ENCODE measurements at places on chromosomes 12 and 14.
A peak's percentile ranks its signal among the peaks of the same experiment; 100 is the strongest.

DNA sequence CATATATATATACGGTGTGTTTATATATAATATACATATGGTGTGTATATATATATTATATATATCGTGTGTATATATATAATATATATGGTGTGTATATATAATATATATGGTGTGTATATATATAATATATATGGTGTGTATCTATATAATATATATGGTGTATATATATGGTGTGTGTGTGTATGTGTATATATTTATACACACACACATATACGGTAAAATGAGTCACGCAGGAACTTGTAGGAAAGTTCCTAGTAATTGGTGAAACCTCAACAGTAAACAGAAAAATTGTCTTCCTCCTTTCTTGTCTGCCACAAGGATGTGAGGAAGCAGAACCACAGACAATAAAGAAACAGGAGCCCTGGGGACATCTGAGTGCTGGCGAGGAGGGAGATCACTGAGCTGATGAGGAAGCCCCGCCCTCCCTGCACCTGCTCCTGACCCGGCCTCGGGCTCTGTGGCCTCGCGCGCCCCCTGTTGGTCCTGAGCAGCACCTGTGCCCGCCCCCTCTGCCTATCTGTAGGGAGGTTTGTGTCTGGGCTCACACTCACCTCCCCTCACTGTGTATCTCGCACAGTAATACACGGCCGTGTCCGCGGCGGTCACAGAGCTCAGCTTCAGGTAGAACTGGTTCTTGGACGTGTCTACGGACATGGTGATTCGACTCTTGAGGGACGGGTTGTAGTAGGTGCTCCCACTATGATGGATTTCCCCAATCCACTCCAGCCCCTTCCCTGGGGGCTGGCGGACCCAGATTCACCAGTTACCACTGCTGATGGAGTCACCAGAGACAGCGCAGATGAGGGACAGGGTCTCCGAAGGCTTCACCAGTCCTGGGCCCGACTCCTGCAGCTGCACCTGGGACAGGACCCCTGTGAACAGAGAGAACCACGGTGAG, 1079.4 kb downstream of the TMEM121 start:
- no peak for DNase-seq

- no peak for DNase-seq
Measured at GRCh38 chr14:77582511-77582910, 33.9 kb downstream of the SPTLC2 start.

- DNase-seq, result peak; percentile 54
Measured at GRCh38 chr14:102314242-102315011, 5.1 kb upstream of the ZNF839 start.

- no peak for DNase-seq
Measured at GRCh38 chr14:45364565-45365156, 111.7 kb upstream of the MIS18BP1 start.

GRCh38 chr12:27107986-27108385, 25.6 kb upstream of the C12orf71 start:
- no peak for DNase-seq

DNA sequence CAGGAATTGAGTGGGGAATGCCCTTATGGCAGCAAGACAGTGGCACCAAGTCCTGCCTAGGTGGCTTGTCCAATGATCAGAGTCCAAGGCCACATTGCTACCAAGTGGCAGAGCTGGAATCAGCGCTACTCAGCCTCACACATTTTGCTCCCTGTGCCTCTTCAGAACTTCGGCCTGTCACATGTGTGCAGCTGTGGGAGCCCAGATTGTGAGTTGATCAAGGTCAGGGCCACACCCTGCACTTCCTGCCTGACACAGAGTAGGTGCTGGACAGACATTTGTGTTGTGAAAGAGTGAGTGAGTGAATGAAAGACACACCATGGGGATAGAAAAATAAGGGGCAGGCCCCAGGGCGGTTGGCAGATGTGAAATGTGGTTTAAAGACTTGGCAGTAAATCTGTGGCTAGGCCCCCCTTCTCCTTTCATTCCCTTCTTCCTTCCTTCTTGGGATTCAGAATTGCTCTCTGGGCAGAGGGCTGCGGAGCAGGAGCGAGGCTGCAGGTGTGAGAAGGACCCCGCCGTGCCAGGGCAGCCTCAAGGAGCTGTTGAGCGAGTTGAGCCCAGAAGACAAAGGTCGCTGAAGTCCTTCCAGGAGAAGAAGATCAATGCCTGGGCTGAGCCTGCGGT, 83.5 kb downstream of the SLC25A47 start:
- DNase-seq, result no peak

DNA sequence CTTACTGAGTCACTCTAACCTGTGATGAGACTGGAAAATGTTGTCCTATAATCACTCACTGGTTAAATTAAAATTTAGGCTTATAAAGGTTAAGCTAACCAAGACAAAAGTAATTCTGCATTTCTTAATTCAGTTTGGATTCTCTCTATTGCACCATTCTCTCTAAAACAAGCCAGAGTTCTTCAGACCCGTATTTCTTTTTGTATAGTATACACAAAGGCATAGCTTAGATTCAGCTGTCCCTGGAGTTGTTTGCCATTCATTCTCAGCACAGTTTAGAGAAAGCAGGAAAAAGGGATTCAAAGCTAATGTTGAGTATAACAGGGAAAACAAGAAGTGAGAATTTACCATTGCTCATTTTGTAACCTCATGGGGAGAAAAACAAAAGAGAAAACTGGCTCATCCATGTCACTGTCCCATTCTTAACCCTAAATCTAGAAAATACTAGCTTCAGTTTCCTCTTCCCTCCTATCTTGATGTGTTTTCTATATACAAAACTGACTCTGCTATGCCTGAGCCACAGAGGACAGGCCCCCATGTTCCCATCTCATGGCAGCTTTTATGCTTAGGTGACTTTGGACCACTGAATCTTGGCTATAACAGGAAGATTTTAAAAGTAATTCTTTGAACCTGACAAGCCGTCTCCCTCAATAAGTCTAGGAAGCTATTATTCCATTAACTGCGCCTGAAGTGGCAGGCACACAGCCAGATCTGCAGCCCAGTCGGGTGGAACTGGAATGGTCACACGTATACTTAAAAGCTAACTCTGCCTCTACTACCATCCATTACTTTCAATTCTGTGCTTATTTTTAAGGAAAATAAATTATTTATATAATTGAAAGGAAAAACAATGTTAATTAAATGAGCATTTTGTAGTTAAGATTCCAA, 7.0 kb downstream of the AREL1 start:
- no peak for DNase-seq

Data from NCI-H1092 (cell line).